NCI-H1417 (cell line): ENCODE measurements at places on chromosomes 4 and X.

DNA sequence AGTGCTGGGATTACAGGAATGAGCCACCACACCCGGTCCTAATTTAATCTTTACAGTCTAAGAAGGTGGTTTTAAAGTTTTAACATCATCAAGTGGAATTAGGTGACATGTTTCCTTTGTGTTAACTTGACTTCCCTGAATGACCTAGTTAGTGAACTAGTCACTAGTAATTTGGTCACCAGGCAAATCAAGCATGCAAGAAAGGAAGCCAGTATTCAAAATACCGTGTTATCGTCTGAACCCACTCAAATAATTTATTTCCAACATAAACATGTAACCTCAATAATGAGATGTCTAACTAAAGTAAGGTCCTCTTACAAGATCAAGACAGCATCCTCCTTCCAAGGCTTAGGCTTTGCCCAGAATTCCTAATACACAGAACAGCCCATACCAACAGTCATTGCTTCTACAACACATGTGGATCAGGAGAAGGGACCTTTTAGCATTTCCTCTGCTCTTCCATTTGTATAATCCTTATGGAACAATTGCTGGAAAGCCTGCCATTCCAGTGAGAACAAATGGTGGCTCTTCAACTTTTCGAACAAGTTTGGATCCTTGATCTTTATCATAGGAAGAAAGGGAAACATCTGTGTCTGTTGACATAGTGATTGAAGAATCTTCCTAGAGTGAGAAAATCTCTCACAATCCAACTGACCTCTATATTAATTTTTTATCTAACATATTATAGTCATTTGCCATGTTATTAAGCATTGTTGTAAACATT, 97.2 kb downstream of the ANXA3 start:
- DNase-seq = no peak

- DNase-seq = no peak
These were observed 177.8 kb upstream of the HAND2 start for GRCh38 chr4:173707658-173708419.

DNA sequence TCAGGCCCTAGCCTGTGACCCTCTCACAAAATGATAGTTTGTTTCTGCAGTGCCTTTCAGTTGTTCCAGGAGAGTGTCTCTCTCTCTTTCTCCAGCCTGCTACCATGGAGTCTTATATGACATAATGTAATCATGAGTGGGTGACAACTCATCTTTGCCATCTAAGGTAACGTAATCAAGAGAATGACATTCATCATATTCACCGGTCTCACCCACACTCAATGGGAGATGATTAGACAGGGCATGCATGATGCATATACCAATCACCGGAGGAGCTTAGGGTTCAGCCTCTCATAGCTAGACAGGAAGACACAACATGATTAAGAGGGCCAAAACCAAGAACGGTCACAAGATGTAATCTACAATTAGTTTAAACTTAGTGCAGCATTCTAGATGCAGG, 97.1 kb upstream of the FAM9B start:
- no peak for DNase-seq

- no peak for DNase-seq
These were observed 112.0 kb downstream of the C4orf51 start for GRCh38 chr4:145791988-145792387.

DNA sequence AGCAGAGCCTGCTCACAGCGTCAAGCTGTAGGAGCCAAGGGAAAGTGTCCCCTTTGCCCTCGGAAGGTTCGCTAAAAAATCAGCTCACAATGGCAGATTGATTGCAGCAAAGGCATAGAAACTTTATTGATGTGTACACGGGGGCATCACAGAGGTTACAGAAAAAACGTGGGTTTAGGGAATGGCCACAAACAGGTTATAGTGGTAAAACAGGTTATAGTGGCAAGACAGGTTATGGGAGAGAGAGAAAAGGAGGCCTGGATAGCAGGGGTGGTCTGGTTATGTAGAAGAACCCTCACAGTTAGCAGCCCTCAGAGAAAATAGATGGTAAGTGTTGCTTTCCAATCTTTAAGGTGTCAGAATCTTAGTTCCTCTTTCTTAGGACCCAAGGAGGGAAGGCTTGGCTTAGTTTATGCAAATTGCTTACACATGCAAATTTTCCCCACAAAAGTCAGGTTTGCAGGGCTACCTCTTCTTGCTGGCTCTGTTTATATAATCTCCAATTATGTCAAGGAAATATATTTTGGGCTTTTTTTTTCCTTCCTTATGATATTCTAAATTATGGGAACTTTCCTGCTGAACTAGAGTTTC, 113.7 kb downstream of the BMP15 start:
- no peak for DNase-seq

DNA sequence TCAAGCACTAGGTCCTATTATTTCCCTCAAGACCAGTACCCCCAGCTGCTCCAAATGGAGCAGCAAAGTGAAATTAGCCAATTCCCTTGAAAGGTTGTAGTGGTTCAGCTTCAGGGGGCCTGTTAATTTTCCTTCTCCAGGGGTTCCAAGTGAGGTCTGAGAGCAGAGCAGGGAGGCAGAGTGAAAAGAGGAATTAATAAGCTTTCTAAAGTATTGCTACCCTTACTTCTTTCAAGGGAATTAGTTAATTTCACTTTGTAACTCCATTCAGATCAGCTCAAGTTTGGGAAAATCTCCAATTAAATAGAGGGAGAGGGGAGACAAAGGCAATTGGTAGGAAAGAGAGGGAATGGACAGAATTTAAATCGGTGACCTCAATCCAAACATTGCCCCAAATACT, 78.7 kb upstream of the SLC7A11 start:
- no peak for DNase-seq

- no peak for DNase-seq
These were observed 449.7 kb downstream of the PCDH7 start for GRCh38 chr4:31169846-31170245.

DNA sequence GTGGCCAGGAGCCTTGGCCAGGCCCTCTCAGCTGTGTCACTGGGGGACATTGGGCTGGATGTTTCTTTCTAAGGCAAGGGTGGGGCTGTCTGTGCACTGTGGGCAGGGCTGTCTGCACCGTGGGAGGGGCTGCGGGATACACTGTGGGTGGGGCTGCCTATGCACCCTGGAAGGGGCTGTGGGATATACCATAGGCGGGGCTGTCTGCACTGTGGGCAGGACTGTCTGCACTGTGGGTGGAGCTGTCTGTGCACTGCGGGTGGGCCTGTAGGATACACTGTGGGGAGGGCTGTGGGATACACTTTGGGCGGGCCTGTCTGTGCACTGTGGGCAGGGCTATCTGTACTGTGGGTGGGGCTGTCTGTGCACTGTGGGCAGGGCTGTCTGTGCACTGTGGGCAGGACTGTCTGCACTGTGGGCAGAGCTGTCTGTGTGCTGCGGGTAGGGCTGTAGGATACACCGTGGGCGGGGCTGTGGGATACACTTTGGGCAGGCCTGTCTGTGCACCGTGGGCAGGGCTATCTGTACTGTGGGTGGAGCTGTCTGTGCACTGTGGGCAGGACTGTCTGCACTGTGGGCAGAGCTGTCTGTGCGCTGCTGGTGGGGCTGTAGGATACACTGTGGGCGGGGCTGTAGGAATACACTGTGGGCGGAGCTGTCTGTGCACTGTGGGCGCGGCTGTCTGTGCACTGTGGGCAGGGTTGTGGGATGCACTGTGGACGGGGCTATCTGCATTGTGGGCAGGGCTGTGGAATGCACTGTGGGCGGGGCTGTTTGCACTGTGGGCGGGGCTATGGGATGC, 31.1 kb downstream of the ACOX3 start:
- DNase-seq = no peak

DNA sequence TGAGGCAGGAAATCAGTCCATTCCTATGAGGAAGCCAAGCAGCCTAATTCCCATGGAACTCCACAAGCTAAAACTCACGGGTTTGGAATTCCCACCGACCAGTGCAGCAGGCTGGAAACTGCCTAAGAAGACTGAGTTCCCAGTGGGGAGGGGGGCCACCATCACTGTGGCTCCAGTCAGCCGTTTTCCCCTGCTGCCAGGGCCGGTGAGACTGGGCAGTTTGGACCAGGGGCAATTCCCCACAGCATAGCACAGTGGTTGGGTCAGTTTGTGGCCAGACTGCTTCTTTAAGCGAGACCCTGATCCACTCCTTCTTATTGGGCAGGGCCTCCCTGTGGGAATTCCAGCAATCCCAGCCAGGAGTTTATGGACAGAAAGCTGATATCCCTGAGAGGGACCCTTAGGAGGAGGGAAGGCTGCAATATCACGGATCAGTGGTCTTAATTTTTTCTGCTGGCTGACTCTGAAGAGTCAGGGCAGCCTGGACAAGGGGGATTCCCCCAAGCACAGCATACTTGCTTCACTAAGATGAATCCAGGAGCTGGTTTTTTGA, 20.7 kb downstream of the PAGE5 start:
- no peak for DNase-seq

GRCh38 chrX:119729408-119730201, 28.8 kb upstream of the SOWAHD start:
- peak; percentile 70 for DNase-seq

DNA sequence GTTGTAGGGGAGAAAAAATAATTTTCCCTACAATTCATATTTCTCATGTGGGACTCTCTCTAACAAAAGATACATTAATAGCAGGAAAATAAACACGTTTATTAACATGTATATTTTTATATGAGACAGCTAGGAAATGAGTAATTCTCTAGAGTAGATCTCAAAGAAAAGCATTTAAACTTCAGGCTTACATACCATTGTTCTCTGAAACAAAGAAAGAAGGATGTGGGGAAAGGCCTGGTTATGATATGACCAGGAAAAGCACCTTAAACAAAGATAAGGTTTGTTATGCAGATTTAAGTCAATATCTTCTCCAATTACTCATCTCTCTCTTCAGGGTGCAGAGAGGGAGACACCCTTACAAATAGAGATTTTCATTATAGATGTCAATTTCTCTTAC, 131.3 kb downstream of the SLC7A11 start:
- DNase-seq = no peak

DNA sequence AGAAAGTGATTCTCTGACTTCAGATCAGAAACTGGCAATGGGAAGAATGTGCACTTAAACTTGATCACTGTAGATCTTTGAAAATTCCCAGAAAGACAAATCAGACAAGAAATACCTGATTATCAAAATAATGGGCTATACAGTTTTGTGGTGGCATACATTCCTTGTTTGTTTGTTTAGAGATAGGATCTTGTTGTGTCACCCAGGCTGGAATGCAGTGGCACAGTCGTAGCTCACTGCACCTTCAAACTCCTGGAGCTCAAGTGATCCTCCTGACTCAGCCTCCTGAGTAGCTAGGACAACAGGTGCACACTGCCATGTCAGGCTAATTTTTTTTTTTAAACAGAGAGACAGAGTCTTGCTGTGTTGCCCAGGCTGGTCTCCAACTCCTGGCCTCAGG, 81.0 kb upstream of the SPRY1 start:
- no peak for DNase-seq

DNA sequence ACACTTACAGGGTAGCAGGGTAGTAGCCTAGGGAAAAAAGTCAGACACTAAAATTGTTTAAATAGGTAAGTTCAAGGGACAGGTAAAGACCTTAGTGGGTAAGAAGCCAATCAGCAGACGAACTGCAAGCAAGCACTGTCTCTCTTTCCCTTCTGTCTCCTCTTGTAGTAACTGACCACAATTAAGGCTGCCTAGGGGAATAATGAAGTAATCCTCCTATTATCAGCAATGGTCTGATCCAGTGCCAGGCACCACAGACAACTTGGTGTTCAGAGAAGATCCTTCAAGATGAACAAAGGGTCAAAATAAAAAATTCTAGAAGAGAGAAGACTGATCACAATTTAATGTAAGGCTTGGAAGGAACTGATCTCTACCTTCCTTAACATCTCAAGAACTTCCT, 62.9 kb downstream of the ELOVL6 start:
- DNase-seq = no peak

- DNase-seq = no peak
These were observed 78.7 kb downstream of the LNX1 start for GRCh38 chr4:53512608-53513007.

GRCh38 chr4:70522626-70523025, 4.3 kb downstream of the AMTN start:
- DNase-seq = no peak

DNA sequence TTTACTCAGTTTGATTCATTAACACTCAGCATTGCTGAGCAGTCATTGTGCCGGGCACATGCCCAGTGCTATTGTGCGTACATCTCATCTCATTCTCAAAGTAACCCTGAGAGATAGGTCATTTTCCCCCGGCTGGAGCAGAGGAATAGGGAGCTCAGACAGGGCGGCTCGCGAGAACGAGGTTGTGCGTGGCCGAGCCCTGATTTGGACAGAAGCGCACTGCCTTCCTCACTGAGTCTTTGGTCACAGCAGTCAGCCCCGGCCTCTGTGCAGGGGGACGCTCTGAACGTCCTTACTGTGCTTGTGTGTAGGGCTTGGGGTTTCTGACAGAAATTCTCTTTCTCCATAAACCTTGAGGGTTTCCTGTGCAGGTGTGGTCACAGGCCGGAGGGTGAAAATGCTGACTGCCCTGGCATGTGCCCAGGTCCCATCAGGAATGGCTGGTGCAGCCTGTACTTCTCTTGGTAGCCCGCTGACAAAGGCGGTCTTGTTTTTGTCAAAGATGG, 39.5 kb downstream of the NOP14 start:
- no peak for DNase-seq

GRCh38 chr4:108821351-108821930, 58.6 kb upstream of the ETNPPL start:
- DNase-seq = no peak

- no peak for DNase-seq
These were observed 251.0 kb downstream of the PRDM5 start for GRCh38 chr4:120671538-120671937.

- no peak for DNase-seq
These were observed 129.4 kb upstream of the ARSJ start for GRCh38 chr4:114108869-114109268.

DNA sequence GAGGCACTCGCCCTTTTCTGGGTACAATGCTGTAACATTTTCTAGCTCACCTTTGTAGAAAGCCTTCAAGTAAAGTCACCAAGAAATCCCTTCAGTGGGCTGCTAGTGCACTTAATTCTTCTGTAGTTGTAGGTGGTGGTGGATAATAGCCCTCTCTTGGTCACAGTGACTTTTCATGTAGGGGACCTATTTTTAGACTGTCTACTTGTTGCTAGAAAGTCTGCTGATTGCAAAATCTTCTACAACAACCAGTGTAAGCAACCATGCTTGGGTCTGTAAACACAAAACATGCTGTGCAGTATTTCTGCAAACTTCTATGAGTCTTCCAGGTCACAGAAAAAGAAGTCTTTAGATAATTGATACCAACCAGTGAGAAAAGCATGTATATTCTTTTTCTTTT, 55.6 kb downstream of the PBDC1 start:
- DNase-seq = no peak

- DNase-seq = peak; percentile 9
These were observed 289.6 kb downstream of the CXXC4 start for GRCh38 chr4:104205116-104205515.

- DNase-seq = no peak
These were observed 3.9 kb downstream of the KIT start for GRCh38 chr4:54661686-54662085.

DNA sequence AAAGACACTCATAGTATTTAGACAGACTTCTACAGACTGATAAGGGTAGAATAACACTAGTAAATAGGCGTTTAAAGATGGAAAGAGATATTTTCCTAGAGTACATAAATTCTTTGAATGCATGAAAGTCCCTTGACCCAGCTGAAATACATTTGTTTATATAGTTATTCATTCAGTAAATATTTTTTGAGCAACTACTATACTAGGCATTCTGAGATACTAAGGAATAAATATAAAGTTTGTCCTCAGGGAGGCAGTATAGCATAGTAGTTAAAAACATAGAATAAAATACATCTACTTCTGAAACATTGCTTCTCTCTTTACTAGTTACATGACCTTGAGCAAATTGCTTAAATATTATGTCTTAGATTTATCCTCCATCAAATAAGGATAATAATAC, 27.4 kb downstream of the HMGN5 start:
- DNase-seq = no peak
